NB4 (cell line): ENCODE measurements at places on chromosomes 4 and X.

DNA sequence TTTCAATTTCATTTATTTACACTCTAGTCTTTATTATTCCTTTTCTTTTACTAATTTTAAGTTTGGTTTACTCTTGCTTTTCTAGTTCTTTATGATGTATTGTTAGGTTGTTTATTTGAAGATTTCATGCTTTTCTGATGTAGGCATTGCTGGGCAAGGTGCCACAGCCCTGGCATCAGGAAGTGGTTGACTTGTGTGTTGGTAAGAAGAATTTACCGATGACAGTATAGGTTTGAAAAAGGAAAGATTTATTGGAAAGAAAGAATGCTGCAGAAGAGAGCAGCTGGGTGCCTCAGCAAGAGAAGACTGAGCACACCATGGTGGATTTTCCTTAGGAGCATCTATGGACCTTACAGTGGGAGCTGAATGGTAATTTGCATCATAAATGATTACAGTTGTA is 153.2 kb downstream of the KLF8 start:
- DNase-seq: no peak

DNA sequence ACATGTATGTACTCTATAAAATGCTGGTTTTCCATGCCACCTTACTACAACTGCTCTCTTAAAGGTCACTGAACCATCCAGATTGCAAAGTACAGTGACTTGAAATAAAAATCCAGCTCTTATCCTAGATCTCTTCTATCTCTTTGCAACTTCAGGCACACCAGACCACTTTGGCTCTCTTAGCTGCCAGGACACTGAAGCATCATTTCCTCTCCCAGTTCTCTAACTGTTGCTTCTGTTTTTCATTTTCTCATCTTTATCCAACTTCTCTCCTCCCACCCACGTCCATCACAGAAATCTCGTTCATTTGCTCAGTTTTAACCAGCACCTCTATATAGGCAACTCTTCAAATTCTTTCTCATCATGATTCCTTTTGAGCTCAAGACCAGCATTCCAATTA is 74.3 kb downstream of the METTL14 start:
- no peak for DNase-seq

DNA sequence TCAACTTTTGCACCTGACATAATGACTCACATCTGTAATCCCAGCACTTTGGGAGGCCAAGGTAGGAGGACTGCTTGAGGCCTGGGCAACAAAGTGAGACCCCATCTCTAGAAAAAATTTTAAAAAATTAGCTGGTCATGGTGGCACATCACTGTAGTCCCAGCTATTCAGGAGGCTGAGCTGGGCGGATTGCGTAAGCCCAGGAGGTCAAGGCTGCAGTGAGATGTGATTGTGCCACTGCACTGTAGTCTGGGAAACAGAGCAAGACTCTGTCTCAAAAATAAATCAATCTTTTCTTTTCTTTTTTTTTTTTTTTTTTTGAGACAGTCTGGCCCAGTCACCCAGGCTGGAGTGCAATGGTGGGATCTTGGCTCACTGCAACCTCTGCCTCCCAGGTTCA is 52.5 kb downstream of the NIPAL1 start:
- no peak for DNase-seq

GRCh38 chrX:149699761-149700160 is 12.1 kb upstream of the MAGEA11 start:
- peak; percentile 51 for DNase-seq

DNA sequence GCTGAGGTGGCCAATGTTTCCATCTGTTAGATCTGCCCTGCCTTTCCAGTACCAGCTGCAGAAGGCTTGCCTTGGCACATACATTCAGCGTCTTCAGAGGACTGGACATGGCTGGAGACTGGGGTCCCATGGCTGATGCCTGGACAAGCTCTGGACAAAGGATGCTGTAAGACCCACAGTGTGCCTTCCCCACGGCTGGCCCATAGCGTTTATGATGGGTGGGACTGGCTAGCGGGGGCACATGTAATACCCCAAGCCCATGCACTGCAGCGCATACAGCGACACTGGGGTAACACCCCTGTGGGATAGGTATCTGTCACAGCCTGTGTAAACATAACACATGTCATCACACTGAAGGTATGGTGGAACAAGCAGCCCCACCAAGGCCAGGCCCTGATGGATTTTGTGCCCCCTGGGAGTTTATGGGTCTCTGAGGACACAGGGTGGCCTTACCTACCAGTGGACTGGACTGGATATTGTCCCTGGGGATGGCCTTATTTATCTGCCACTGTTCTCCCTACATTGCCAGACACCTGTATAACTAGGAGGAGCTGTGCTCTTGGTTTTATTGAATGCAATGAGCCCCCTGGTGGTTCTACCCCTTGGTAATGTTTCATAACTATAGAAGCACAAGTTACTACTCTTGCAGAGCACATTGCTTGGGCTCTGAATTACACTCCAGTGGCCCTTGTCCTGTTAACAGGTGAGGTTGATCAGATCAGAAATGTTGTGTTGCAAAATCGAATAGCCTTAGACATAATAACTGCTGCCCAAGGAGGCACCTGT is 34.3 kb upstream of the TACR3 start:
- no peak for DNase-seq

- DNase-seq: peak; percentile 21
Observed at GRCh38 chr4:15378062-15378461, 49.8 kb upstream of the C1QTNF7 start.

GRCh38 chr4:145679520-145679919 is 426 bp upstream of the C4orf51 start:
- DNase-seq: no peak
